Vagina (tissue), 2 donors: ENCODE measurements at places on chromosomes 13 and 19. TPM values are rescaled to one million over a fixed set of nuclear protein-coding genes. Genes with fewer than 3 reads are reported as not detected.

The SRRM5 gene
- total RNA-seq, result 0.98 TPM

The CD33 gene
- 5.6 TPM for total RNA-seq

The PRR36 gene
- total RNA-seq, result not detected

The VN1R4 gene
- total RNA-seq, result not detected

The PLVAP gene
- total RNA-seq, result 74.9 TPM

The CDX2 gene
- not detected for total RNA-seq

The PCSK4 gene
- 5.4 TPM for total RNA-seq

The SPIB gene
- total RNA-seq, result not detected

The KLK2 gene
- not detected for total RNA-seq

The ZNF560 gene
- 0.49 TPM for total RNA-seq

The CRB3 gene
- total RNA-seq, result 4.9 TPM

The NLRP13 gene
- not detected for total RNA-seq

The ZNF563 gene
- total RNA-seq, result 1.5 TPM

The CEACAM8 gene
- not detected for total RNA-seq

The SHISA7 gene
- 0.25 TPM for total RNA-seq

The GTF2F2 gene
- total RNA-seq, result 18.9 TPM

The MYCBP2 gene
- 191 TPM for total RNA-seq

The ZNF429 gene
- 7.9 TPM for total RNA-seq

The SMG9 gene
- total RNA-seq, result 56.5 TPM

The PLPP2 gene
- 49.4 TPM for total RNA-seq

The ADAMTS10 gene
- total RNA-seq, result 66.3 TPM

The TMEM91 gene
- 34.4 TPM for total RNA-seq

The FUT3 gene
- 20.9 TPM for total RNA-seq

The SIGLEC12 gene
- not detected for total RNA-seq

The COX6B2 gene
- 5.2 TPM for total RNA-seq

The ANGPTL8 gene
- not detected for total RNA-seq

The POLD1 gene
- total RNA-seq, result 16.7 TPM

The CALR3 gene
- not detected for total RNA-seq

The WTIP gene
- 7.6 TPM for total RNA-seq
